ENCODE measurements at places on chromosomes 7 and 10. TPM values are rescaled to one million over a fixed set of nuclear protein-coding genes. Genes with fewer than 3 reads are reported as not detected.

The SPDYE6 gene
- total RNA-seq, result not detected

The CCL24 gene
- total RNA-seq, result not detected

The ST8SIA6 gene
- total RNA-seq, result 0.53 TPM

The MRLN gene
- not detected for total RNA-seq

The BCL7B gene
- 23.6 TPM for total RNA-seq

The INMT gene
- 0.13 TPM for total RNA-seq

The HOXA6 gene
- total RNA-seq, result not detected

The HOXA11 gene
- not detected for total RNA-seq

The C10orf62 gene
- total RNA-seq, result not detected

The BTBD16 gene
- 0.26 TPM for total RNA-seq

The MKX gene
- total RNA-seq, result 2.3 TPM

The VWA2 gene
- total RNA-seq, result 1.8 TPM

Measured in bronchial epithelial cell (primary cell).